GM23338 (cell line): ENCODE measurements at places on chromosomes 12 and 14. TPM values are rescaled to one million over a fixed set of nuclear protein-coding genes. Genes with fewer than 3 reads are reported as not detected.

DNA sequence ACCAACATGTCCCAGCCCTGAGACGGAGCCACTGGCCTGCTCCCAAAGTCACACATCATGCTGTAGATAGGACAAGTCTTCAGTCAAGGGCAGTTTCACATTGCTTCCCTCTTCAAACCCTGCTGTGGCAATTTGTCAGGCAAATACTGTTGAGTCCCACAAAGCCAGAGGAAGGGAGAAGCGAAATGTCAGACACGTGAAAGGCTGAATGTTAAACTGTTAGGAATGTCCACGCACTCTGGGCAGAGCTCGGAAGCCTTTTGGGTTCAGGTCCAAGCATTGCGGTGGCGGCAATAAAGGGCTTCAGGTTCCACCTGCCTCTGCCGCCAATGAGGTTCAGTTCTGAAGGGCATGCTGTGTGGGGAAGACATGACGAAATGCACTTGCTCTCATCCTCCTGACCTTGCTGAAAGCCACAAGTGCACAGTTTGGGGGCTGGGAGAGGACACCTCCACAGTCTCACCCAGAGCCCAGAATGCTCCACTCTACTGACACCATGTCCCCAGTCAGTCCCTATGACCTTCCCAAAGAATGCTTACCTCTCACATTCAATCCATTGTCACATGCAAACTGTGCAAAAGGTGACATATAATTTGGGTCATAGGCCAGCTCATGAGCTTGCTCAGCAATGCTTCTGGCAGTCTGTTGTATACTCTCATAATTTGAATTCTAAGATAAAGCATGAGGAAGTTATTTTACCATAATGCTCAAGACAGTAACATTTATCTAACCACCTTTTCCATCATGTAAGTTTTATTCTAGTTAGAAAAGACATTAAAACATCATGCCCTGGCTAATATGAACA is 35.7 kb downstream of the RAD9B start:
- DNase-seq, result no peak

GRCh38 chr14:93984987-93985410 is 8.6 kb upstream of the ASB2 start:
- peak; percentile 69 for DNase-seq

Gene MYO1H
- polyA plus RNA-seq, result not detected in 2 replicates

DNA sequence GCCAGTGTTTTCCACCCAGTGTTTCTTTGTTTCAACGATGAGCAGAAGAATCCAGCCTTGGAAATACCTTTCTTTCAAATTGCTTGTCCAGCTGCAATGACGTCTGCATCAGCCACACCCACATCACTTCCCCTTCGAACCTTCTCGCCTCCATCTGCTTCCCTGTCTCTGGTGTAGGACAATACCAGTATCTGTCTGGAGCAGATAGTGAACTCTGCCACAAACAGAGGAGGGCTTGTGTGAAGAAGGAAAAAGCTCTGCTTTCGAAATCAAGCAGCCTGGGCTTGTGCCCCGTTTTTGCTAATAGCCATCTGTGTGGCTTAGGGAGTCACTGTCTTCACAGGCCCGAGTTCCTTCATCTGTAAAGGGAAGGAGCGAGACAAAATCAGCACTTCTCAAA is 415.4 kb downstream of the ZFP36L1 start:
- DNase-seq, result no peak

Gene TTC9
- polyA plus RNA-seq, result 9.9 and 10.3 TPM in 2 replicates

- DNase-seq, result no peak
These were observed 149.5 kb downstream of the PRKCH start for GRCh38 chr14:61470961-61471293.

Gene ELK3
- 5.5 and 6.5 TPM in 2 replicates for polyA plus RNA-seq

Gene IFNG-AS1
- polyA plus RNA-seq, result not detected in 2 replicates

DNA sequence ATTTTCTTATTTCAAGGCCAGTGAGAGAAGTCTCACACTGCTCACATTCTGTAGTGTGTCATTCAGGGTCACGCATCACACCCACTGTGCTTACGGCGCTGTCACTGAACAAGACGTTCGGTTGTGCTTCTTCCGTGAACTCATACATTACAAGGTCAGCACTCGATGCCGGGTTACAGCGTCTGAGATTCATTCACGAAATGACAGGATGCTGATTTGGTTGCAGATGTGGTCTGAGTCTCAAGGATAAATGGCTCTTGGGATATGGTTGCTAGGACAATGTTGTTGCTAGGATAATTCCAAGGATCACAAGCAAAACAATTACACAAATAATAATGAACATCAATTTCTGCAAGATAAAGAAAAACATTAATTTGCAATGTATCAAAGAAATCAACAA is 47.4 kb downstream of the STX2 start:
- DNase-seq, result no peak

DNA sequence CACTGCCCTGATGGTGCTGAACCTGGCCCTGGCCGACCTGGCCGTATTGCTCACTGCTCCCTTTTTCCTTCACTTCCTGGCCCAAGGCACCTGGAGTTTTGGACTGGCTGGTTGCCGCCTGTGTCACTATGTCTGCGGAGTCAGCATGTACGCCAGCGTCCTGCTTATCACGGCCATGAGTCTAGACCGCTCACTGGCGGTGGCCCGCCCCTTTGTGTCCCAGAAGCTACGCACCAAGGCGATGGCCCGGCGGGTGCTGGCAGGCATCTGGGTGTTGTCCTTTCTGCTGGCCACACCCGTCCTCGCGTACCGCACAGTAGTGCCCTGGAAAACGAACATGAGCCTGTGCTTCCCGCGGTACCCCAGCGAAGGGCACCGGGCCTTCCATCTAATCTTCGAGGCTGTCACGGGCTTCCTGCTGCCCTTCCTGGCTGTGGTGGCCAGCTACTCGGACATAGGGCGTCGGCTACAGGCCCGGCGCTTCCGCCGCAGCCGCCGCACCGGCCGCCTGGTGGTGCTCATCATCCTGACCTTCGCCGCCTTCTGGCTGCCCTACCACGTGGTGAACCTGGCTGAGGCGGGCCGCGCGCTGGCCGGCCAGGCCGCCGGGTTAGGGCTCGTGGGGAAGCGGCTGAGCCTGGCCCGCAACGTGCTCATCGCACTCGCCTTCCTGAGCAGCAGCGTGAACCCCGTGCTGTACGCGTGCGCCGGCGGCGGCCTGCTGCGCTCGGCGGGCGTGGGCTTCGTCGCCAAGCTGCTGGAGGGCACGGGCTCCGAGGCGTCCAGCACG is 4.7 kb downstream of the LTB4R start:
- peak; percentile 82 for DNase-seq

DNA sequence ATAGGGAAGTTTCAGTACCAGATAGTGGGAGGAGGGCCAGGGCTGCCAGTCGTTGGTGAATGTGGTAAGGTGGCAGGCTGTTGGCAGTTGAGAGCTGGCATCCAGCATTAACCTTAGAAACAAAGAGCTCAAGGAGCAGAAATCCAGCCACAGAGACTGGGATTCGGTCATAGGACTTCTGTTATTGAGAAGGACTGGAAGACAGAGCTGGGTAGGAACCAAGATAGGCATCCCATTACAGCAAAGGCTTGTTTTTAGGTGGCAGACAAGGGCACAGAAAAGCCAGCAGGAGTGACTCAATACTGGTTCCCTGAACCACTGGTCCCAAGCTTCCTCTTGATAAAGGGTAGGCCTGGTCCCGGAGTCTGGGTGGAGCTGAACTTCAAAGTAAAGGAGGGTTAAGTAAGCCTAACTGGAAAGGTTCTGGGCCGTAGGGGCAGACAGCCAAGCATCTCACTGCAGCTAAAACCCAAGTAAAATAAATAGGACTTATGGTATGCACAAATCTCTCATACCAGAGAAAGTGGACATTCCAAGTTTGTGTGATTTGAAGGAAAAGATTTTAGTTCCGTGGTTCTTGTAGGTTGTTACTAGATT is 147.9 kb downstream of the ETV6 start:
- no peak for DNase-seq

Gene RIPK3
- 0.31 and 0.32 TPM in 2 replicates for polyA plus RNA-seq

DNA sequence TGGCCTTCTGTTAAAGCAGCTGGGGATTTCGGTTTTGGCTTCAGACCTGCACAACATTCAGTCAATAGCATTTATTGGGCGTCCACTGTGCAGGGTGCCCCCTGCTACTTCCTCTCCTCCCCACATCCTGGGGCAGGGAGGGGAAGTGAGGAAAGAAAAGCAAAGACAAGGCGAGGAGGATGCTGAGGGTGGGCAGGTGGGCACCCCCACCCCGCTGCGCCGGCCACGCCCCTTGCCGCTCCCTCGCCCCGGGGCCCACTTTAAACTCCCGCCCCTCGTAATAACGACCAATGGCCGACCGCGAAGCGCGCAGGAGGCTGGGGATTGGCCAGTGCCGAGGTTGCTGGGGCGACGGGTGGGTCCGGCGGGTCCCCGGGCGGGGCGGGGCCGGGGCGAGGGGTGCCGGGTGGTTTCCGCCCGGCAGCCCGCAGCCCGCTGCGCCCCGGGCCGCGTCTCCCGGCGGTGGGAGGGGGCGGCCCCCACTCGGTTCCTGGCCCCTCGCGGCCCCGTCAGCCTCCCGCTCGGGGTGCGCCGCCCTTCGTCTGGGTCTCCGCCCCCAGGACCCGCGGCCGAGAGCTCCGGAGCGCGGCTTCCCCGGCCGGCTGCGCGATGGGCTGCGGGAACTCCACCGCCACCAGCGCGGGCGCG is at the start of gene C12orf75:
Gene C12orf75 (plus strand): TSS at position 409 of the 648 bp plus-strand sequence. CDS start 201 bp downstream, at position 610.
- DNase-seq, result peak; percentile 94

DNA sequence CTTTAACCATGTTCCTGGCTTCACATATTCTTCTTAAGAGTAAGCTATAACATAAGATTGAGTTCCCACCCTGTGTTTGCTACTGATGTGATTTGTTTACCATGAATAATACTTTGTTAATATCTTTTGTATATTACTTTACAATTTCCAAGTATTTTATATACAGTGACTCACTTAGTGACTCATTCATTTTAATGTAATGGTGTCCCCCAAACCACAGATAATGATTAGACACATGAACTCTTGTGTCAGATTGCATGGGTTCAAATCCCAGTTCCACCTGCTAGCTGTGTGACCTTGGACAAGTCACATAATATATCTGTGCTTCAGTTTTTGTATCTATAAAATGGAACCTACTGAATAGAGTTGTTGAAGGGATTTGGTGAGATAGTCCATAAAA is 76.1 kb downstream of the MYF5 start:
- DNase-seq, result no peak

- DNase-seq, result no peak
These were observed 99.4 kb downstream of the CRADD start for GRCh38 chr12:93776581-93777018.

DNA sequence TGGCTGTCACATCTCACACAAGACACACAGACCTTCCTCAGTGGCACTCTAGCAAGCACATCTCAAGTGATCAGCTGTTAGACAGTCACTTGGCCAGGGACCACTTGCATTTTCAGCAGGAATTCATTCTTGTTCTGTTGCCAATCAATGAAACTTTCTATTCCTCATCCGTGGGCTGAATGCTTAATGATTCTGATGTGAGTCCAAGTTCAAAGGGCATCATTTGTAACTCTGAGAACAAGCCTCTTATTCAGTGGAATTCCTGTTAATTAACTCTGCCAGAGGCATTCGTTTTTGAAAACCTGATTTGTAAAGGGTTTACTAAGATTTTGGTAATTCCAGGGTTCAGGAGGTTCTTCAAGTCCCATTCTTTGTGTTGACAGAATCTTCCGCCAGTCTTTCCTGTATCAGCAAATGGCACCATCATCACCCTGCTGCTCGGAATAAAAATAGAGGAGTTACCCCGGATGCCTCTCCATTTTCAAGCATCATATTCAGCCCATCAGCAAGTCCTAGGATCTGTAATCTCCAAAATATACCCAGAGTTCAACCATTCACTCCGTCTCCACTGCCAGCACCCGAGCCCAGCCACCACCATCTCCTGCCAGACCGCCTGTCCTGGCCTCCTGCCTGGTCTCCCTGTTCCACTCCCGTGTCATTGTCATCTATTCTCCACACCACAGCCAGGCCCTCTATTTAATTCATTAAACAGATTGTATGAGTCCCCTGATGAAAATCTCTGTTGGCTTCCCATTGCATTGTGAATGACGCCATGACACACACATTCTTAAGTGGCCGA is 473.4 kb downstream of the AACS start:
- DNase-seq, result no peak

Gene CPNE6
- polyA plus RNA-seq, result 0.16 TPM in 1 of 2 replicates, not detected in the other

DNA sequence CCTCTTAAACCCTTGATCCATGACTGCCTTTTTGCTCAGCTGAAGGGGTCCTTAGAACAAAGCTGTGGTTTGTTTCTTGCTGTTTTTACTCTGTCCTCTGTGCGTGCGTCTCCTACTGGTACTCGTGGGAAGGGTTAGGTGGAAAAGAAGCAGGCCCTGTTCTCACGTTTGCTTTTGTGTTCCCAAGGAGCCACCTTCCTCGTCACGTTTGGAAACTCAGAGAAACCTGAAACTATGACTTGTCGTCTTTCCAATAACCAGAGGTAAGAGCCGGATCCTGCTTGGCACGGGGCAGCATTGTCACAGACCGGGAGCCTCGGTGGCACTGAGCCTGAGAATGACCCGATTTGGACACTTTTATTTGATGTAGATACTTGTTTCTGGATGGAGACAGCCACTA is 13.1 kb downstream of the ZFYVE21 start:
- no peak for DNase-seq

DNA sequence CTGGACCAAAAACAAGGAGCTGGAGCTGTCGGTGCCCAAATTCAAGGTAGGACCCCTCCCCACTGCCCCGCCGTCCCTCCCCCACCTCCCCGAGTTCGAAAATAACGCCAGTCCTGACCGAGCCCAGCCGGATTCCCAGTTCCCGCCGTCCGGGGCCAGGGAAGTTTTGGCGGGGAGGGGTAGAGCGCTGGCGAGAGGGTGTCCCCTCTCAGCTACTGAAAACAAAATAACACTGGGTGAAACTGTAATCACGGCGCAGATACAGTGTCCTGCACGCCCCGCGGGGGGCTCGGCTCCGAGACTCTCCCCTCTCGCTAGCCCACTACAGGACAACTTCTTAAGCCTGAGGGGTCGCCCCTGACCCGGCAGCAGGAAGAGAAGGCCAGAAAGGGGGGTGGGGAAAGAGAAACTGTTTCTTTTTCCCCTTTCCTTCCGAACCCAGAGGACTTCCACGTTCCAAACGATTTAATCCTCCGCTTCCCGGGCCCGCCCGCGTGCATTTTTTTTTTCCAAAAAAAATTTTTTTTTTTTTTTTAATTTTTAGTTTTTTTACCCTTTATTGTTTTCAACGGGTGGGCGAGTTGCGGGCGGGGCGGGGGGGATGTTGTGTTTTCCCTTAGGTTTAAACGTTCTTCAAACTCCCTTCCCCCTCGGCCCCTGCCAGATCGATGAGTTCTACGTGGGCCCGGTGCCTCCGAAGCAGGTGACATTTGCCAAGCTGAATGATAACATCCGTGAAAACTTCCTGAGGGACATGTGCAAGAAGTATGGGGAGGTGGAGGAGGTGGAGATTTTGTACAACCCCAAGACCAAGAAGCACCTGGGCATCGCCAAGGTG is 1.6 kb downstream of the SETD1B start:
- DNase-seq, result no peak

Gene PMEL
- 64.5 and 68.1 TPM in 2 replicates for polyA plus RNA-seq
